ENCODE measurements at places on chromosomes 5 and 9.

DNA sequence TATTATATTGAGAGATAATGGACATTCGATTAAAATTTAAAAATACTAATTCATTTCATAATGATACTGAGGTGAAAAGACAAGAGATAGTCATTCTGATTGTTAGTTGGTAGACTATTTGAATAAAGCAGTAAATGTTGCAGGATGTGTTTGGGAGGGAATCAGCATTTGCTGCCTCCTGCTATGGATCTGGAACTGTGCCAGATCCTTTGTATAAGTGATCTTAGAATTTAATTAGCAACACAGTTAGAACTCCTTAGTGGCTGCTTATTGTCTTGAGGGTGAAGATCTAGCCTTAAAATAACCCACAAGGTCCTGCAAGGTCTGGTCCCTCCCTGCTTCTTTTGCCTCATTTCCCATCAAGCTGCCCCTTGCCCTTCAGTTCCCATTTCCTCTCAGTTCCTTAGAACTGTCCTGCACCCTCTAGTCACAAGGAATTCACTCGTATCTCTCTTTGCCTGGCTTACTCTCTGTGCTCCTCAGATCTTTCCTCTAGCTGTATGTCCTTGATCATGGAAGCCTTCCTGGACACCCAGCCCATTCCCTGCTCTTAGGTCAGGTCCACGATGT, 12.5 kb downstream of the LECT2 start:
- DNase-seq = no peak

DNA sequence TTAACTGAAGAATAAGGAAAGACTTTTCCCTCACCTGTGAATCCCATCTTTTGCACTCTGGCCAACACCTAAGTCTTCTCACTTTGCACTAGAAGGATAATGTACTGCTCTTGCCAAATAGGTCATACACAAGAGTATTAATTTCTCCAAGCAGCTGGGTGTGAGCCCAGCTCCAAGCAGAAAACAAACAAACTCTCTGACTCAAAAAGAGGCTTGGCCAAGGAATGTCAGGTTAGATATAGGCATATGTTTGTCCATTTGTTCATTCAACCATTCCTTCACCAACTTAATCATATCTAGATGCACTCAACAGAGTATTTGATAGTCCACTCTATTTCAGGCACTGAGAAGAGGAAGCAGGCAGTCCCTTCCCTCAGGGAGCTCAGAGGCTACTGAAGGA, 84.4 kb downstream of the HTR4 start:
- DNase-seq = no peak

DNA sequence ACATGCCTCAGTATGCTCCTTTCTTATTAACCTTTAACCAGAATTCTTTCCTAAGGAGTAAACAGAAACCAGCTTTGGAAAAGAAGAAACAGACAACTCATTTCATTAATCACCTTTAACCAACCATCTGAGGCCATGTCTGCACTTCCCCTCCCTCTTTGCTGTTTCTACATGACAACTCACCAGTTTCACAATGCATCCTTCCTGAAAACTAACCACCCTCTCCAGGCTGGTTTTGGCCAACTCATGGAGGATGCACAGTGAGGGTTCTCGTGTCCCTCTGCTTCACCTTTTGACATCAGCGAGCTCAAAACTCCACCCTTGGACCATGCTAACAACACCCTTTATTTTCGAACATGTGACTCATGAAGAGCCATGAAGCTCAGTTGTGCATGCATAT, 244.1 kb downstream of the ELAVL2 start:
- no peak for DNase-seq

- DNase-seq = no peak
Measured at GRCh38 chr5:126896170-126896702, 119.3 kb downstream of the LMNB1 start.

- DNase-seq = peak; percentile 7
Measured at GRCh38 chr5:115831163-115831768, 10.1 kb downstream of the ATG12 start.

All from skin of body (tissue), 3 donors.